ENCODE measurements at places on chromosomes 3 and 15.
A peak's percentile ranks its signal among the peaks of the same experiment; 100 is the strongest.

DNA sequence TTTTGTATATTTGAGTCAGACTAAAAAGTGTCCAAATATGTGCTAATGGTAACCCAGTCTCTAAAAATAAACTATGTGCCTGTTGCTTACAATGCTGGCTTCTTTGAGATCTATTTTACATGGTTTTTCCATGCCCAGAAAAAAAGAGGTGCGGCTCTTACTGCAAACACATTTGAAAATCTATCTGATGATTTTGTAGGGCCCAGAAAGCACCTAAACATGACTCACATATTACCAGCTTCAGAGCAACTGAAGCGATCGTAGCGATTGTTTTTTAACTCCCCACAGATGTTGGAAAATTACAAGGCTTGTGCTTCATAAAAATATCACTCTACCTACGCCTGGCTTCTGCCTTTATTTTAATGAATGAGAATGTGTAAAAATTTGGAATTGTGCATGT is 53.5 kb downstream of the SUCNR1 start:
- DNase-seq, result no peak

DNA sequence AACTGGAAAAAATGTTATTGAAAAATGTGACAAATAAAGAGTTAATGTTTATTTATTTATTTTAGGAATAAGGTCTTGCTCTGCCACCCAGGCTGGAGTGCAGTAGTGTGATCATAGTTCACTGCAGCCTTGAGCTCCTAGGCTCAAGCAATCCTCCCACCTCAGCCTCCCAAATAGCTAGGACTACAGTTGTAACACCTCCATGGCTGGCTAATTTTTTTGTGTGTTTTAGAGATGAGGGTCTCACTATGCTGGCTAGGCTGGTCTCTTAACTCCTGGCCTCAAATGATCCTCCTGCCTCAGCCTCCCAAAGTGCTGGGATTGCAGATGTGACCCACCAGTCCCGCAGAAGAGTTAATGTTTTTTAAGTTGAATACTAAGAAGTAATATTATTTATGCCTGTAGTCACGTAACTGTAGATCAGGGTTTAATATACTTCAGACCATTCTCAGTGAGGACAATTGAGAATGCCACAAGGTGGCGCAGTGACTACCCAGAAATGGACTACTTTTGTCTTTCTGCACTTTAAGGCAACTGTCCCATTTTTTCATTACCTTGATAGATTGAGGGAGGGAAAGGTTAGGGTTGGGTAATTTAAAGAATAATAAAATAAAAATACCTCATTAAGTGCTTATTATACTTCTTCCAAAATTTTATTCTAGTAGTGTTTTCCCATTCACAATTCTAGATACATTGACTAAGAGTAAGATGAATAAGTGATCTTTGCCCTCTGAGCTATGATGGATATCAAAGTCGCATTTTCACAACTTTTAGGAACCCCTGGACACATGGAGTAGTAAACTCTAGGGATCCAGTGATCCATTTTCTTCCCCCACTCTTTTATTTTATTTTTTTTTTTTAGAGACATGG is 6.0 kb downstream of the MUC13 start:
- DNase-seq, result peak; percentile 30

GRCh38 chr3:2635511-2635910 is 474.7 kb downstream of the IL5RA start:
- no peak for DNase-seq

DNA sequence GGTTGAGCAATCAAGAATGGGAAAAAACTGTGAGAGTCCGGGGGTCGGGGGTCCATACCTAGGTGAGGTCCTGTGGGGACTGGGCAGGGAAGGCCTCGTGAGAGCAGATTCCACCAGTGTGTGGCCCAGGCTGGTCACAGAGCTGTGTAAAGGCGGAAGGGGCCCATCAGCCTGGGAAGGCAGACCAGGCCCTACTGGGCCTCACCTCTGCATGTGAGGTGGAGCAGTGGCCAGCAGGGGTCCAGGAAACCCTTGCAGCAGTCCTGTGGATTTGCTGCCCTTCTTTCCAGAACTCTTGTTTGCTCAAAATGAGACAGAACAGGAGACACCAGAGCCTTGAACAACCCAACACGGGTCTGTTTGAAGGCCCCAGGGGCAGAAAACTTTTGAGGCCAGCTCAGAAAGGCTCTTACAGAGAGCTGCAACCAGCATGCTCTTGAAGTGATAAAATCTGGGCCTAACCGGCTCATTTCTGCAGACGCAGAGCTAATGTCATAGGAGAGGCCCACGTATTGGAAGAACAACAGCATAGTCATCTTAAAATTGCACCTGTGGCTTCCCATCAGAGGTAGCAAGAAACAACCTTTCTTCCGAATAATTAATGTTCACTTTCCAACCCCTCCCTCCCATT is 30.3 kb upstream of the HHATL start:
- DNase-seq, result no peak

GRCh38 chr3:114308830-114309229 is 15.0 kb downstream of the TIGIT start:
- DNase-seq, result peak; percentile 48

DNA sequence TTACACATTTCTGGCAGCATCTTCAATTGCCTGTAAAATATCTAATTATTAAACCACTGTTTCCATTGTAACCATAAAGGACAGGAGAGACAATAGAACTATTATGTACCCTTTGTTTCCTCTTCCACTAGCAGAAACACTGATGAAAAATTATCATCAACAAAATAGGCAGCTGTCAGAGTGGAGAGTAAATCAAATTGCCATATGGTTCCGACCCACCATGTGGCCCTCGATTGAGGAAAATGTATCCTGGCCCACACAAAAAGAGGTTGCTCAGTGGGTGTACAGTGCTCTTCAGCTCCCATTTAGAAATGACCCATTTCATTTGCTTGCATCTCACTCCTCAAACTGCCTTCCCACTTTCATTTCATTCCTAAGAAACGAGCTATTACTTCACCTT is 570.6 kb upstream of the UBE2E2 start:
- no peak for DNase-seq

DNA sequence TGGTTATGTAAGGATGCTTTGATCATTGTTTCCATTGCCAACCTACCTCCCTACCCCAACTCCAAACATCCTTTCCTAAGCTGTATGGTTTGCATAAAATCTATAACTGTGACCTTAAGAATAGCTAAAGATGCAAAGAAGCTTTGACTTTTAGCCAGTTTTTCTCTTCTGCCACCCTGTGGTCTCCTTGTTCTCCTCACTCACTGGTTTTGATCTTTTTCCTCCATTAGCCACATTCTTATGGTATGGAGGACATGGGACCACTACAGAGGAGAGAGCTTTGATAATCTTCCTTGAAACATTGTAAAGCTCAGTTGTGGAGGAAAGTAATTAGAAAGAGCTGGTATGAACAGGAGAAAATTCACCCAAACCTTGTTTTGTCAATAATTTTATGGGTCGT is 115.9 kb downstream of the NEK11 start:
- no peak for DNase-seq

DNA sequence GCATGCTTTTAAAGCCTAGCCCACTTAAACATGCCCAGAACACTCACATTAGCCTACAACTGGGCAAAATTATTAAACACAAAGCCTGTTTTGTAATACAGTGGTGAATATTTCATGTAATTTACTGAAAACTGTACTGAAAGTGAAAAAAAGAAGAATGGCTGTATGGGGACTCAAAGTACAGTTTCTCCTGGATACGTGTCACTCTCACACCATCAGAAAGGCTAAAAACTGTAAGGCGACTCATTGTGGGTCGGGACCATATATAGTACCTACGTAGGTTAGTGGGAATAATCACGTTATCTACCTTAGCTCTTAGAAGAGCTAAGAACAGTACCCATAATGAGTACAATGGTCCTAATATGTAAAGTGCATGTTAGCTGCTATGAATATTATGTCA is 80.2 kb upstream of the SPATA12 start:
- no peak for DNase-seq

- DNase-seq, result no peak
Observed at GRCh38 chr3:150074697-150075416, 104.2 kb upstream of the PFN2 start.

Data from activated CD4-positive, CD25-positive, alpha-beta regulatory T cell treated with anti-CD3 and anti-CD28 coated beads, Interleukin-2, amount 50 U/mL, for 16 hours (primary cell).